ENCODE measurements at places on chromosomes 16 and 17.

- DNase-seq = no peak
Observed at GRCh38 chr17:1635675-1636465, 7.2 kb upstream of the SLC43A2 start.

GRCh38 chr17:82602986-82603710 is 45.1 kb downstream of the WDR45B start:
- DNase-seq = no peak

DNA sequence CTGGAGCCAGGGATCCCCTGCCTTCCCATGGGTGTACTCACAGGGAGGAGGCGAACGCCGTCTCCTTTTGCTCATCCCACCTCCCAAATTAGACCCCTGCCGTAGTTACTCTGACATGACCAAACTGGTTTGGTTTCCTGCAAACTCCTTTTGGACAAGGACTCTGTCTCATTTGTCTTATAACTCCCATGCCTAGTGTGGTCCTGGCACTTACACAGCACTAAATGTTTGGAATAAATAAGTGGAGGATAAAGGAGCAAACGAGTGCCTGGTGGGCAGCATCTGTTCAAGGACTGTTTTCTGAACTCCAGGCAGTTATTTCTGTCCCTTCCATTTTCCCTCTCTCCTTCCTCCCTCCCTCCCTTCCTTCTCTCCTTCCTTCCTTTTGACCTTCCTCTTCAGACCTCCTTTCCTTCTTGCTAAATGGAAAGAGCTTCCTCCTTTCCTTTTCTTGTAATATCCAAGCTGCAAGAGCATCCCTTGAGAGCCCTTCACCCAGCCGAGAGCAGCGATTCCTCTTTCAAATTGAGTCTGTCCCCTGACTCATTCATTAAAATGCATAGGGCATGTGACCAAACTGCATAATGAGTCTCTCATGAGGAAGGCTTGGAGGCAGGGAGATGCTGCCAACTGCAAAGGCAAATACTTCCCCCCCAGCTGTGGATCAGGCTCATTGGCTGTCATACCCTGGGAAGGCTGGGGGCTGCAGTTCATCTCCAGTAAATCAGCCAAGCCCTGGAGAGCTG is 36.8 kb downstream of the CHD9 start:
- no peak for DNase-seq

GRCh38 chr16:12688951-12689850 is 114.5 kb downstream of the CPPED1 start:
- no peak for DNase-seq
